ENCODE measurements at places on chromosomes 6 and 20. TPM values are rescaled to one million over a fixed set of nuclear protein-coding genes. Genes with fewer than 3 reads are reported as not detected.

MAP3K4 gene
- total RNA-seq = 45.7 TPM

MUCL3 gene
- total RNA-seq = not detected

SLC25A27 gene
- 30.7 TPM for total RNA-seq

MUC21 gene
- not detected for total RNA-seq

SLC44A4 gene
- total RNA-seq = not detected

FAM162B gene
- 2.8 TPM for total RNA-seq

PLA2G7 gene
- 4.1 TPM for total RNA-seq

ZC2HC1B gene
- 0.31 TPM for total RNA-seq

SRMS gene
- total RNA-seq = not detected

SYS1 gene
- total RNA-seq = 23.4 TPM

LAMP5 gene
- total RNA-seq = 4.8 TPM

TRAPPC3L gene
- not detected for total RNA-seq

NTSR1 gene
- 6.7 TPM for total RNA-seq

PPP1R10 gene
- 55.7 TPM for total RNA-seq

SEL1L2 gene
- total RNA-seq = 0.62 TPM

CSNK2A1 gene
- 187 TPM for total RNA-seq

BMP6 gene
- total RNA-seq = 6.9 TPM

THBS2 gene
- 15.8 TPM for total RNA-seq

PRPH2 gene
- 5.0 TPM for total RNA-seq
